ENCODE measurements at places on chromosomes 6 and 20. TPM values are rescaled to one million over a fixed set of nuclear protein-coding genes. Genes with fewer than 3 reads are reported as not detected.

The ZNF165 gene
- total RNA-seq = 9.7 TPM

GRCh38 chr6:15032015-15032414 is 213.9 kb upstream of the JARID2 start:
- H3K27ac ChIP-seq = no peak overlapping the region
- no peak for DNase-seq
- H3K27me3 ChIP-seq = no peaks in the 10 kb centered on the region
- H3K4me1 ChIP-seq = peaks cover 14% of the 10 kb centered on the region

The ENPP3 gene
- not detected for total RNA-seq

DNA sequence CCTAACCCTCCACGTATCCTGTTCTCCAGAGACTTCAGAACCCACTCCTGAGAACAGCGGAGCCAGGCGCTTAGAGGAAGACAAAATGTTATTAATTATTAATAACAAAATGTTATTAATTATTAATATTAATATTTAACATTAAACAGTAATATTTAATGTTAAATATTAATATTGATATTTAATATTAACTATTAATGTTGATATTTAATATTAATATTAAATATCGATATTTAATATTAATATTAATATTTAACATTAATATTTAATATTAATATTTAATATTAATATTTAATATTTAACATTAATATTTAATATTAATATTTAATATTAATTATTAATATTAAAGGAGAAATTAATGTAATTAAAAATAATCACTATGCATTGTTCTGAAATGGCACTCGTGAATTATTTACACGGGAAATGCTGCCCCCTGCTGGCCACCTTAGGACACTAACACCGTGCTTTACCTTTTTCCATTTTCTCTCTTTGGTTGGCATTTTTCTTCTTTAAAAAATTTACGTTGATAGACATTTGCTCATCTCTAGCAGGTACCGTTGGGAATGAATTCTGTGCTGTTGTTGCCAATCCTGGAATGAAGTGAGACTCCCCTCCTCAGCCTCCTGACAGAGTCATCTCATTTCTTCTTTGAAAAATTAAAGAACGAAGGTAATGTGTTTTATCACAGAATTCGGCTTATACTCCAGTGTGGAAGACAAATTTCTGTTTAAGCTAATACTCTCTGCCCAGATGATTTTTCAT is 7.5 kb upstream of the GGTLC1 start:
- H3K36me3 ChIP-seq = no peaks in the 10 kb centered on the region
- no peak overlapping the region for H3K4me3 ChIP-seq
- DNase-seq = no peak
- no peaks in the 10 kb centered on the region for H3K4me1 ChIP-seq
- H3K27me3 ChIP-seq = peaks cover 5% of the 10 kb centered on the region

DNA sequence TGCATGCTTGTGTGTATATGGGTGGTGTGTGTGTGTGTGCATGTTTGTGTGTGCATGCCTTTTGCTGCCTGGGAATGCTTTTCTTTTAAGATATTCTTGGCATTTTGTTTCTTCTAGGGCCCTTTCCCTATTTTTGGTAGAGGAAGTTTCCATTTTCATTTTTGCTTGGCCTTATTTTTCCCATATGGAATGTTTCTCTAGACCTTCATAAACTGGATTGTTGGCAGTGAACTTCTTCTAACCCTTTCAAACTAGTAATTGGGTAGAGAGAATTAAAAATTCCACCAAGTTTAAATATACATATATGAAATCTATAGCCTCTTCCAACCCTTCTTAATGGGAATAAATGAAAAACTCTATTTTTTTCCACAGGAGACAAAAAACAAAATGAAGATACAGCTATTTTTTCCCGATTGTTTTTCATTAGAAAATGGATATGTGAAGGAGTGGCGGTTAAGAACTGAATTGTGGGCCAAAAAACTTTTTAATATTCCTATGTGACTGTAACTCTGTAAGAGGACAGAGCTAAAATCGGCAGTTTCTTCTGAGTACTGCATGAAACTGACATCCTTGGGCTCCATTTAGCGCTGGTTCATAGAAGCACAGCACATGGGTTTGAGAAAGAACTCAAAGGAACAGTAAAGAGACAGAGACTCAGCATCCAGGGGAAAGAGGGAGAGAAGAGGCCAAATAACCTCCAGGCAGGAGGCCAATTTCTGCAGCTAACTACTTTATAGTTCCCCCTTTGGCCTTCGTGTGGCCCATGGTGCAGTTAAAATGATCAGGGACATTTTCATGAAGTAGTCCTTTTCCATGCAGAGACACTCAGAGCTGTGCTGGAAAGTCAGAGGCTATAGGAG is 102.1 kb downstream of the TMEM170B start:
- no peaks in the 10 kb centered on the region for H3K27me3 ChIP-seq
- DNase-seq = no peak
- H3K27ac ChIP-seq = no peak overlapping the region
- no peaks in the 10 kb centered on the region for H3K36me3 ChIP-seq
- H3K4me3 ChIP-seq = no peak overlapping the region

The PSMB9 gene
- total RNA-seq = not detected

GRCh38 chr20:62117362-62117646 is 5.0 kb upstream of the LSM14B start:
- no peak overlapping the region for H3K27ac ChIP-seq
- no peaks in the 10 kb centered on the region for H3K36me3 ChIP-seq
- H3K4me3 ChIP-seq = no peak overlapping the region
- peaks cover 30% of the 10 kb centered on the region for H3K27me3 ChIP-seq

Measured in progenitor cell of endocrine pancreas (in vitro differentiated cells).